Stimulated activated effector memory CD8-positive, alpha-beta T cell treated with anti-CD3 and anti-CD28 coated beads, Interleukin-12 subunit alpha, Interleukin-12 subunit beta, amount 100 ng/mL, for 72 hours (primary cell): ENCODE measurements at places on chromosomes 2 and 18.

DNA sequence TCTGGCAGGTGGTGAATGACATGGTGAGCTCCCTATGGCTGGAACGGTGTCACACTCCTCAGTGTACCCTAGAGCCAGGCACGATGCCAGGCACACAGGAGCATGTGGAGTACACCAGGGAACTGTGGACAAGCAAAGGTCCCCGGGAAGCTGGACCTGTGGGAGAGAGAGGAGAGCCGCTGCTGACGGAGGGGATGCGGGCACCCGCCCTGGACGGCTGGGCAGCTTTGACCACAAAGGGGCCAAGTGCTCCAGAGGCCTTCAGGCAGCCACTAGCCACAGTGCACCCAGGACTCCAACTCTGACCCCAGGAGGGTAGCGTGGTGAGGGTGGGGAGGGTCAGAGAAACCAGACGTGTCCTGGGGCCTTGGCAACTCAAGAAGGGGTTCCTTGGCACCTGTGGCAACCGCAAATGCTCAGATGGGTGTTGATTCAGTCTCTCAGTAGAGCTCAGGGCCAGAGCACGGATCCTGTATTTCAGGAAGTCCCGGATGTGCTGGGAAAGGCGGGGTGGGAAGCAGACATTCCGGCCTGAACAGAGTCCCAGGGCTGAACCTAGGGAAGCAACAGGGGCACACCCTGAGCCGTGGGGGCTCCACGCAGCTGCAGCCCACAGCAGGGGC lies 2.3 kb upstream of the MAB21L4 start:
- no peak for DNase-seq

DNA sequence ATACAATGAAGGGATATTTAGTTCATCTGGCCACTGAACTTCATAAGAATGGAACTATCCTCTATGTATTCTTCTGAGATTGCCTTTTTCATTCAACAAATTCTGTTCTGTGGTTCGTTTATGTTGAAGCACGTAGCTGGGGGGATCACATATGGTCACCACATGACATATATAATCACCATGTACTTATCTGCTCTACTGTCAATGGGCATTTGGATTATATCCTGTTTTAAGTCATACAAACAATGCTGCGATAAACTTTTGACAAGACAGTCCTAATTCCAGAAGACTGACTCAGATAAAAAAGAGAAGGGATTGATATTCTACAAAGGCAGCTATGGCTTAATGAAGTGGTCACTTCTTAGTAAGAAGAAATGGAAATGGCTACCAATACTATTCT lies 116.0 kb upstream of the CCDC195 start:
- DNase-seq = no peak

DNA sequence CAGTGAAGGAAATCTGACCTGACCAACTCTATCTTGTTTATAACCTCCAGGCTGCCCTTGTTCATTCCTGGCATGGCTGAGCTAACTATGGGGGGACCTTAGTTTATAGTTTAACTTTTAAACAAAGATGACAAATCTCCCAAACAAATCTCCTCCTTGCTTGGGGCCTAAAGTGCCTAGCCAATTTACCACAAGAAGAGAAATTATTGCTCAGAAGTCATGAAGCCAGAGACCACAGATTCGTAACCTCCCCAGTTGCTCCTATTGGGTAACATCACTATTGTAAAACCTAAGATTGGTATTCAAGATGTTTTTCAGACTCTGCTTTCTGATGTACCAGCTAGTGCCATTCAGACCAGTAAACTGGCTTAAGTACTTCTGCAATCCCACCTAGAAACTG lies 649.4 kb upstream of the SLC8A1 start:
- no peak for DNase-seq

DNA sequence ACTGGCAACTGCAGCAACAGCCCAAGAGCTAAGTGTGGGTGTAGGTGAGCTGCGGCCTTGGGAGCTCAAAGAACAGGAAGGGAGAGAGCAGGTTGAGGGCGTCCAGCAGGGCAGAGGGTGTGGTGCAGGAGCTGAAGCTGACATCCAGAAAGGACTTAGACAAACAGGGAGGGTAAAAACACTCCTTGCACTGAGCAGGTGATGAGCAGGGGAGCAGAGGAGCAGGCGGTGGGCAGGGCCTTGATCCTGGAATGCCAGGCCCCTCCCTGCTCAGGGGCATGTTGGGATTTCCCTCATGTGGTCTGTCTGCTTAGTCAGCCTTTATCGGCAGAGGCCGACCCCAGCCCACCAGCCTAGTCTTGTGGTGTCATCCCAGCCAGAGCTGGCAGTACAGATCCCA lies 63.6 kb downstream of the VSNL1 start:
- no peak for DNase-seq

DNA sequence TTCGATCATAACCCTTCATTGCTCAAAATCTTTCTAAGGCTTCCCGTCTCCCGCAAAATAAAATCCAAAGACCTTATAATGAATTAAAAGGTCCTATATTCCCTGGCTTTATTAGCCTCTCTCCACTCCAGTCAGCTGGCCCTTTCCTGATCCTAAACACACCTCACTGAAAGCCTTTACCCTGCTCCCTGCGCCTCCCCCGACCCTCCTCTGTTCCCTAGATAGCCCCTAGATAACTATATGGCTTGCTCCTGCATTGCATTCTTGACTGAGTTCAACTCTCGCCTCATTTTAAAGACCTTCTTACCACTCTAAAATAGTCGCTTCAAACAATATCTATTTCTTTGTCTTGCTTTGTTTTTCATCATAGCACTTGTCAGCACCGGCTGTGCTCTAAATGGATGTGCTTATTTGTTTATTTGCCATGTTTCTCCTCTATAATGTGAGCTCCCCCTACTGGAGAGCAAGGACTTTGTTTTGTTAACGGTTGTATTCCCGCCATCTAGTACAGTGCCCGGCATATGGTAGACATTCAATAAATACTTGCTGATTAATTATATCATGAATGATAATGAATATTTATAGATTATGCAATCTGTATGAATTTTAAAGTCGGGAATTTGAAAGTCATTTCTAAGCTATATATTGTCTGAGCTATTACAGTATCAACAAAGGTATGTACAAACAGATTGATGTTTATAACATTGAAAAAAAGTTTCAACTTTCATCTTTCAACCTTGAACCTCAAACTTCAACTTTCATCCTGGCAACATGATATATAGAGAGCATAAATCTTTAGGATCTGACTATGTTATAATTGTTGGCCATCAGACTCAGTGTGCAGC lies 32.4 kb upstream of the VIT start:
- no peak for DNase-seq

GRCh38 chr18:11052800-11053199 lies 96.6 kb downstream of the PIEZO2 start:
- no peak for DNase-seq

DNA sequence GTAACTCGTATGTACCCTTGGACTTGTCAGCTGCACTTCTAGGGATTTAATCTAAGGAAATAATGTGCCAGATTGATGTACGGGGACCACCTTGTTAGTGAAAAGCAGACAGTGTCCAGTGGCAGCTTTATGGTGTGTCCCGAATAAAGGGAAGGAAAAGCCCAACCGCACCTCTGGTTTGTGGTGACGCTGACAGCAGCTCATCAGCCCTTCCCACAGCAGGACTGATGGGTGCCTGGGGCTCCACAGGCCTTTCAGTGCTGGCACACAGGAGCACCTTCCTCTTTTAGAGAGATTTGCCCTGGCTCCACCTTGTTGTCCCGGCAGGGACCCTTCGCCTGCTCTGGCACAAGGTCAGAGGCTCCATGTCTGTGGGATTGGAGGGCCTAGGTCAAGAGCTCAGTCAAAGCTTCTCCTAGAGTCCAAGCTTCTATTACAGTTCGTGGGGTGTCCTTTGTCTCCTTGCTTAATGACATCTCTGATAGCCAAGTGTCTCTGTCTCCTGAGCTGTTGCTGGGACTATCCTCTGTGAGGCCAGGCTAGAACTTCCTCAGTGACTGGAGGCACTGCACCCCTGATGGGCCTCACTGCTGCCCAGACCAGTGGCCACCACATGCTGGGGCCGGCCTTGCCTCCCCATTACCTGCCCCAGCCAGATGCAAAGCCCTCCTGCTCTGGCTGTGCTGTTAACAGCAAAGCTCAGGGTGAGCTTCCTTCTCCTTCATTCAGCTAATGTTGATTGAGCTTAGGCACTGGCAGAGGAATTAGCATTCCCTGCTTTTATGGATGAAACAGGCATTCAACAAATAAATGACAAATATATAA lies 33.0 kb upstream of the SCLY start:
- no peak for DNase-seq

DNA sequence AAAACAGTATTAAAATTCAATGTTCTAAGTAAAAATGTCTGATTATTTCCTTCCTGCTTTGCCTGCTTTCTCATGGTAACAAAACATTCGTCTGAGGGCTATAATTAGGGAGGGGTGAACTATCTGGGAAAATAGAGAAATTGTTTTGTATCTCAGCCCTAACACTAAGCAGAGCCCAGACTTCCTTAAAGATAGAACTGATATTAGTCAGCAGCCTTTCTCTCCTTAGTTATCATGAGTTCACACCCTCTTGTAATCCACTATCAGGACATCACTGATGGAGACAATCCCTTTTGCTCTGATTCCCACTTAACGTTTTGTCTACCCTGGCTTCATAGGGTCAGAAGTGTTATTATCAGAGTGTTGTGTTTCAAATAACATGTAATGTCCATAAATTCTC lies 701.1 kb upstream of the ZEB2 start:
- no peak for DNase-seq

GRCh38 chr2:175154661-175155082 lies 13.3 kb downstream of the ATF2 start:
- DNase-seq = peak; percentile 60

DNA sequence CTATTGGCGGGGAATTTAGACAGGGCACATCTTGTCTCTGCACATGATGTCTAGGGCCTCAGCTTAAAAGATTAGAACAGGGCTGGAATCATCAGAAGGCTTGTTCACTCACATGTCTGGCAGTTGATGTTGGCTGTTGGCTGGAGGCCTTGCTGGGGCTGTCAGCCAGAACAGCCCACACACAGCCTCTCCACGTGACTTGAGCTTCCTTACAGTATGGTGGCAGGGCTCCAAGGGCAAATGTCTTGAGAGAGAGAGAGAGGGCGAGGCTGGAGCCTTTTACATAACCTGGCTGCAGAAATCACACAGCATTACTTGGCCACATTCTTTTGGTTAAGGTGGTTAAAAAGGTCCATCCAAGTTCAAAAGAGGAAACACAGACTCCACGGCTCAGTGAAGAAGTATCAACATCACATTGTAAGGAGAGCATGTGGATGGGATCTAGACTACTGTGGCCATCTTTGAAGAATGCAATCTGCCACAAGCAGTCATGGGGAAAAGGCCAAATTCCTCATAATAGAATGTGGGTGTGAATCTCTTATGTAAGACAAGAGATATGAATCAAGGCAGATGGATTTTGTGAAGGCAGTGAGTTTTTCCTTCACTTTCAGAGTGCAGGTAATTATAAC lies 30.4 kb downstream of the SRSF7 start:
- DNase-seq = no peak

GRCh38 chr2:50746526-50746925 lies 285.4 kb downstream of the NRXN1 start:
- no peak for DNase-seq

DNA sequence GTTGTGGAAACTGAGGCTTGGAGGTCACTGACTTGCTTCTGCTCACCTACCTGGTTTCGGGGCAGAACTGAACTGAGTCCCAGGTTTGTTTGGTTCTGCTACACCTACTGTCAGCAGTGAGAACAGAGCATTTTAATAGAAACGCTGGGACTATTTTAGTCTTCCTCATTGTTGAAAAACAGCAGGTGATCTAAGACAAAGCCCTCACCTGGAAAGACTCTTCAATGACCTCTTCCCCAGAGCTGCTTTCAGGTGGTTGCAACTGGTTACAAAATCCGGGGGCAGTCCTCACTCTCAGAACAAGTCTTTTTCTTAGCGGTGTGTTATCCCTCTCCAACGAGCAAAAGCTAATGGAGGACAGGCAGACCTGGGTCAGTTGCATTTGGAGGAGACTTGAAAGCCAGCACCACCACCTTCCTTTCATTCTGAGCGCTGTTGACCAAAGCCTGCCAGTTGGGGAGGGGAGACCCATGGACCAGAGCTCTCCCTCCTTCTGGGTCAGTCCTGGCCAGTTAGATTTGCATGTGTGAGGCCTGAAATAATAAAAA lies 217.0 kb downstream of the NCK2 start:
- no peak for DNase-seq

DNA sequence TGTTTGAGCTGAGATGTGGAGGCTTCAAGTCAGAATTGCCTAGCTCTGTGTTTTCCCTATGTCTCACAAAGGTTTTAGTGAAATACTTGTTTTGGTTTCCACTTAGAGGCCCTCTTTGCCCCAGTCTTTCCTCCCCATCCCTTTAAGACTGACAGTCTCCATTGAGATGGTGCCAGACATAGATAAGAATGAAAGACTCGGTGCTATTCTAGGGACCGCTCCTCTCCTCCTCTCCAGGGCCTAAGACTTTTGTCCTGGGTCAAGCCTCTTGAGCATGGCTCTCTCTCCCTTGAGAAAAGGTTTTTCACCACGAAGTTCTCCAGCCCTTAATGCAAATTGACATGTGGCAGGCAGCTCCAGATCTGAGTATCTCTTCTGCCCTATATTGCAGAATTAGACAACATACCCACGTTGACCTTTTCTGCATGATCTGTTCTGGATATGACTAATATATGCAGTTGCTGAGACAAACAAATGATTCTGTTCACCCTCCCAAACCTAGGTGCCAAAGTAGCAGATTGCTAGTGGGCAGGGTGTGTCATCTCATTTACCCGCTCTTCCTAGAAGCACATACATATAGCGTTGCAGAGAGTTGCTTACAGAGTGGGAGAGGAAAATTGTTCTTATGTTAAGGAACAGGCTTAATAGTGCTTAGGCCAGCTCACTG lies 47.5 kb upstream of the ACSL3 start:
- peak; percentile 80 for DNase-seq

DNA sequence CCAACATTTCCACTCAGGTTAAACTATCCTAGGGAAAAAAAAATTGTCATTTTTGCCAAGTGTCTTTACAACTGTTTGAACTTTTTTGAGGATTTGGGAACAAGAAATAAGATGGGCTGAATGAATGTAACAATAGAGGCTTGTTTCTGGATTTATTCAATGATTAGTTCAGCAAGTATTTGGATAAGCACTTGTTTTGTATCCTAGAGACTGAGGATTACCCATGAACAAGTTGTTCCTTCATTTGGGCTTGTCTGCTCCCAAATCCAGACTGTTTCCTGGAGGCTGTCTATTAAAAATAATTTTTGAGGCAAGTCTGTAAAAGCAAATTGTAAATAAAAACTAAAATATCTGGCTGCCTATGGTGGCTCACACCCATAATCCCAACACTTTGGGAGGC lies 62.0 kb upstream of the CSRNP3 start:
- no peak for DNase-seq

DNA sequence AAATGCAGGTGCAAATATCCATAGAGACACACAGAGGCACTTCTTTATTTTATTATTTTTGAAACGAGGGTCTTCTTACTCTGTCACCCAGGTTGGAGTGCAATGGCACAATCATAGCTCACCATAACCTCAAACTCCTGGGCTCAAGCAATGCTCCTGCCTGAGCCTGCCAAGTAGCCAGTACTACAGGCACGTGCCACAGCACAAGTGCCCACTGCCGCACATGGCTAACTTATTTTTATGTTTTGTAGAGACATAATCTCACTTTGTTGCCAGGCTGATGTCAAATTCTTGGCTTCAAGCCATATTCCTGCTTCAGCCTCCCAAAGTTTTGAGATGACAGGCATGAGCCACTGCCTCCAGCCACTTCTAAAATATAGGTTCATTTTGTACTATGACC lies 537.6 kb downstream of the THSD7B start:
- no peak for DNase-seq
